ENCODE measurements at places on chromosomes 11 and 22.

- no peak for DNase-seq
Measured at GRCh38 chr11:47983464-47984397, 3.4 kb downstream of the PTPRJ start.

DNA sequence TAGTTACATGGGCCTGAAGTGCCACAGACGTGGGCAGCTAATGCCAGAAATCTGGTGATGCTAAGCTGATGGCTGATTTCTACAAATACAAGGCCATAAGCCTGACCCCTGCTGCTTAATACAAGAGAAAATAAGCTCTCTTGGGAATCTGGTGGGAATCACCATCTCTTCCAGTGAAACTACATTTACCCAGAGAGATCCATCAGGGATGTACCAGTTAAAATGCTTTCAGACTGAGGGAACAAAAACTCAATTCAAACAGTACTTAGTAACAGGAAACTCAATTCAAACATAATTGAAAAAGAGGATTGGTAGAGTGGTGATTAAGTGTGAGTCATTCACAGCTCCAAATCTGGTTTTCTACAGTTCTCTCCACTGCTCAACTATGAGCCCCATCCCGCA is 1.7 kb upstream of the CAVIN3 start:
- DNase-seq: peak; percentile 18

DNA sequence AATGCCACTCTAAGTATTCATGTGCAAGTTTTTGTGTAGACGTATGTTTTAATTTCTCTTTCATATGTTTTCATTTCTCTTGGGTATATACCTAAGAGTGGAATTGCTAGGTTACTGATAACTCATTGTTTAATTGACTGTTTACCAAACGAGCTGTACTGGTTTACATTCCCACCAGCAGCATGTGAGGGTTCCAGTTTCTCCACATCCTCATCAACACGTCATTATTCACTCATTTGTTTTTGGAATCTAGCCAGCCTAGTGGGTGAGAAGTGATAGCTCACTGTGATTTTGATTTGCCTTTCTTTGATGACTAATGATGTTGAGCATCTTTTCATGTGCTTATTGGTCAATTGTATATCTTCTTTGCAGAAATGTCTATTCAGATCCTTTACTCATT is 4.0 kb downstream of the ANKRD13D start:
- no peak for DNase-seq

GRCh38 chr11:25483915-25484635 is 847.9 kb upstream of the ANO3 start:
- peak; percentile 14 for DNase-seq

DNA sequence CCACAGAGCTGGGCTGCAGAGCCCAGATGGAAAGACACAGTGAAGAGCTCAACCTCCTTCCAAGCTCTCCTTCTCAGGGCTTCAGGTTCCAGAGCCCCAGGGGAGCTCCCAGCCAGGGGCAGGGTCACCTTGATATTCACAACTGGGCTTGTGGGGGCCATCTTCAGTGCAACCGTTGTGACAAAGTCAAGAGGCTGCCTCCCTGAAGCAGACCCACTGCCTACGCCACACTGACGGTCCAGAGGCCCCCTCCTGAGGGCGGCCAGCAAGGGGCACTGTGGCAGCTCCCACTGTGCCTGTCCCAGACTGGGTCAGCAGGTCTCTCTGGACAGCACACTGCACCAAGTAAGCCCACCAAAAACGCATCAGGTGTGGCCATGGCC is 84.1 kb downstream of the DGCR2 start:
- DNase-seq: no peak

DNA sequence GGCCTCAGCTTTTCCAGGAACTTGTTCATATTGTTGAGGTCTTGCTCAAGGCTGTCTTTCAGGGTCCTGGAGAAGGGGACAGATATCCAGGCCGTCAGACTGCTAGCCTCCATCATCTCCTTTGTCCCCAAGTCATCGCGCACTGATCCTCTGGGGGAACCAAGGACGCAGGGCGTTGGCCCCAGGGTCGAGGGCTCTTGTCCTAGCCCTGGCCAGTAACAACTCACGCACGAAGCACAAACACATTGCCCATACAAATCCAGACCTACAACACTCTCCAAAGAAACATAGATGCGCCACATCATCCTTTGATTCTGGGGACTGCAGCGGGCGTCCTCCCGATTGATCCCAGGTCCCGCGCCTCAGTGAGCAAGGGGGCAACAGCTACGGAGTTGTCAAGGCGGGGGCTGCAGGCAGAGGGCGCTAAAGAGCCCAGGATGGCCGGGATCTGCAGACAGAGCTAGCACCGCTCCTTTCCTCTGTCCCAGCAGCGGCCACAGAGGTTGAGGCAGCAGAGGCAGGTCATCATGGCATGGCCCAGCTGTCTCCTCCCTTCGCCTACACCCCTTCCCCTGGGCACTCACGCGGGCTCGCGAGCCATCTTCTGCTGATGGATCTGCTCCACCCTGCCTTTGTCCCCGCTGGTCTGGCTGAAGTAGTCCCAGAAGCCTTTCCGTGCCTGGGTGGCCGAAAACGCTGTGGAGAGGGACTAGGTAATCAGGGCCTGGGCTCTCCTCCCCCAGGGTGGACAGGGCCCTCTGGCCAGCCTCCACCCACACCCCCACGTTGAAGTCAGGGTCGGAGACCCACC is 472 bp downstream of the APOA5 start:
- peak; percentile 92 for DNase-seq

GRCh38 chr22:46578251-46578823 is 40.9 kb upstream of the CELSR1 start:
- no peak for DNase-seq

DNA sequence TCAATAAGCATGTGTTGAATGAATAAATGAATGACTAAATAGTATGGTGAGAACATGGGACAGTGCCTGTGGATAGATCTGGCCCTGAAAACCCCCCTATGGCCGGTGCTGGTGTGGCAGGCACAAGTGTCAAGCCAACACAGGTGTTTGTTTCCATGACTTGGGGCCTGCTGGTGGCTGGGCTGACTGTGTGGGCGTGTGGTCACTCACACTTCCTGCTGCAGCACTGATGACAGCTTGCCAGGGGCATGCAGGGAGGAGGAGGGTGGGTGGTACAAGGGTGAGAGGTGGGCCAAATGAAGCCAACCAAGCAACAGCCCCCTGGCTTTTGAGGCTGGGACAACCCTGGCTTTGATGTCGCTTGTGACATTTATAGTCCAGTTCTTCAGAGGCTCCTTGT is 30.3 kb upstream of the ABCC8 start:
- no peak for DNase-seq

- DNase-seq: no peak
Measured at GRCh38 chr22:41813726-41814410, 13.4 kb downstream of the CCDC134 start.

GRCh38 chr11:41320238-41320637 is 139.2 kb downstream of the LRRC4C start:
- DNase-seq: no peak

GRCh38 chr22:38429499-38430068 is 25.4 kb downstream of the KCNJ4 start:
- DNase-seq: peak; percentile 76

- no peak for DNase-seq
Measured at GRCh38 chr11:29989174-29989970, 27.5 kb downstream of the KCNA4 start.

- no peak for DNase-seq
Measured at GRCh38 chr22:22890085-22890484, 2.5 kb downstream of the IGLL5 start.

DNA sequence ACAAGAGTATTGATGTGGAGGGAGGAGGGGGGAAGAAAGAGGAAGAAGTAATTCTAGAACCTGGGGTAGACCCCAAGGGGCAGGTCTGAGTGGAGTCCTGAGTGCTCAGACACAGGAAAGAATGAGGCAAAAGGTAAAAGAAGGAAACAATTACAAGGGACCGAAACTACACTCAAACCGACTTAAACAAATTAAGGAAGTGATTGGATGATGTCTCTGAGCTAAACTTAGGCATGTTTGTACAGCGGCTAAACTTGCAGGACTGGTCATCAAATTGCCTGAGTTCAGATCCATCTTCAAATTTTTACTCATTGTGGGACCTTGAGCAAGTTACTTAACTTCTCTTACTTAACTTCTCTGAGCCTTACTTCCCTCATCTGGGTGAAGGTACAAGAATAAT is 86.3 kb upstream of the LRRC55 start:
- peak; percentile 21 for DNase-seq

GRCh38 chr11:130428316-130429119 is at the start of gene ADAMTS8:
Gene ADAMTS8 (minus strand): TSS chr11:130428609. CDS start chr11:130428286, 323 bp downstream.
- DNase-seq: peak; percentile 58

- DNase-seq: peak; percentile 90
Measured at GRCh38 chr11:71080239-71081097, 171.9 kb downstream of the SHANK2 start.

GRCh38 chr11:57982776-57983175 is 40.9 kb upstream of the OR9Q1 start:
- DNase-seq: peak; percentile 50

- DNase-seq: peak; percentile 27
Measured at GRCh38 chr11:76256448-76256847, 50.1 kb upstream of the WNT11 start.

DNA sequence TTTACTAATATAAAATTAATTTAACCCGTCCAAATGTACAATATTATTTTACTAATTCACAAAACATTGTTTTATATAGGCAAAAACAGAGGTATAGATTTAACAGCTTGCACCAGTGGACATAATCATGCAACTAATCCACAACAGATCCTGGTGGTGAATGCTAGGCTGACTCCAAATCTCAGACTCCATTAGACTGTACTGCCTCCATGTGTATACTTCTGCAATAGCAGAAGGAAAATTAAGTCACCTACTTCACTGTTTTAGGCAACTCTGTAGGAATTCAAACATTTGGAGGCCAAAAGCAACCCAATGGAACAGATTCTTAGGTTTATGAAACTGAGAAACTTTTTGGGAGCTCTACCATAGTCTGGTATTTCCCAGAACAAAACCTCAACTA is 30.0 kb upstream of the RAB39A start:
- peak; percentile 5 for DNase-seq

DNA sequence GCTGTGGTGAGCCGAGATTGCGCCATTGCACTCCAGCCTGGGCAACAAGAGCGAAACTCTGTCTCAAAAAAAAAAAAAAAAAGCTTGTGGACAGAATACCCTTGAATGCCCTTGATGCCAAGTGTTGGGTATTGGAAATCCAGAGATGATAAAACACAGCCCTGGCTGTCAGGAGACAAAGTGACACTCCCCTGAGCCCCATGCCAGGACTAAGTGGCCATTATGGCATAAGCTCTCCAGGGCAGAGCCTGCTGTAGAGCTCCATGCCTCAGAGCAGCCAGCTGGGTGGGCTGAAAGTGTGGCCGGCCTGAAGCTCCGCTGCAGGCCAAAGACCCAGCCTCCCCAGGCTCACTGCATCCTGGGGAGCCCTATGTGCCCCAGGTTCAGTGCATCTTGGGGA is 4.9 kb downstream of the RNF215 start:
- DNase-seq: no peak

DNA sequence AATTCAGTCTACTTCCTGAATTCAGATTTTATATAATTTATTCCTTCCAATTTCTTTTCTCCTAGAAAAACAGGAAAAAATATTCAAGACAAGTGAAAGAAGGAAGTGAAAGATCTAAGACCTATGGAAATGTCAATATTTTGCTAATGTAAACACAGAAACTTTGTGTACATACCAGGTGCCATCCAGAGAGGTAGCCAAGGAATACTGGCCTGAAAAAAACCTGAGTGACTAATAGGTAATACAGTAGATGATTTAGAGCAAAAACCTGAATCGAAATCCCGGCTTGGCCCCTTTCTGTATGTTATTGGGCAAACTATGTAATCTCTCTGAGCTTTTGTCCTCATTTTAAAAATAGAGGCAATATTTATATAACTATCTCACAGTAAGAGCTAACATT is 59.2 kb upstream of the FSHB start:
- DNase-seq: no peak

GRCh38 chr22:22181341-22181850 is 63.2 kb upstream of the VPREB1 start:
- DNase-seq: no peak

- peak; percentile 56 for DNase-seq
Measured at GRCh38 chr11:105929084-105929955, 92.7 kb downstream of the MSANTD4 start.

GRCh38 chr22:40975366-40975765 is 24.2 kb downstream of the RBX1 start:
- peak; percentile 17 for DNase-seq

GRCh38 chr11:106389101-106389500 is 311.6 kb downstream of the AASDHPPT start:
- no peak for DNase-seq

GRCh38 chr11:78572394-78572793 is 2.3 kb downstream of the NARS2 start:
- no peak for DNase-seq

- no peak for DNase-seq
Measured at GRCh38 chr11:70183483-70184176, 19.5 kb upstream of the FADD start.

- DNase-seq: no peak
Measured at GRCh38 chr11:77111277-77111676, 8.6 kb downstream of the OMP start.

DNA sequence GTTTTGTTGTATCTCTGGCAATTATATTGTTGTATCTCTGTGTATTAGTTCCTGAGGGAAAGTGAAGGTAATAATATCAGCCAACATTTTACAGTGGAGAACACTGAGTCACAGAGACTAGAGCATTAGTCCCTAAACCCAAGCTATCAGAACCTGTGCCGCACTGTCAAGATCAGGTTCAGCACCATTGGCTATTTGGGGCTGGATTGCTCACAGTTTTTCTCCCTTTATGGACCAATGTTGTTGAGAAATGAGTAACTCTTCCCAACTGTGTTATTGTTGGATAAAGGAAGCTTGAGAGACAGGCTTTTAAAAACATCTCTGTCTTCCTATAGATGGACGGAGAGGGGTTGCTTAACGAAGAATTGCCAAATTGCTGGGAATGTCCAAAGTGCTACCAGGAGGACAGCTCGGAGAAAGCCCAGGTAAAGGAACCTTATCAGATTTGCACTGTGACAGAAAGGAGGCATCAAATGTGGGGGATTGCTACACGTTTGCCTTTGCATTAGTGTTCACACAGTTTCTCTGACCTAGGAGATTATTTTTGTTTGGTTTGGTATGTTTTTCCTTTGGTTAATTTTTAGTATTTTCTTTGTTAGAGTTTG is 18.2 kb upstream of the GRK2 start:
- no peak for DNase-seq

DNA sequence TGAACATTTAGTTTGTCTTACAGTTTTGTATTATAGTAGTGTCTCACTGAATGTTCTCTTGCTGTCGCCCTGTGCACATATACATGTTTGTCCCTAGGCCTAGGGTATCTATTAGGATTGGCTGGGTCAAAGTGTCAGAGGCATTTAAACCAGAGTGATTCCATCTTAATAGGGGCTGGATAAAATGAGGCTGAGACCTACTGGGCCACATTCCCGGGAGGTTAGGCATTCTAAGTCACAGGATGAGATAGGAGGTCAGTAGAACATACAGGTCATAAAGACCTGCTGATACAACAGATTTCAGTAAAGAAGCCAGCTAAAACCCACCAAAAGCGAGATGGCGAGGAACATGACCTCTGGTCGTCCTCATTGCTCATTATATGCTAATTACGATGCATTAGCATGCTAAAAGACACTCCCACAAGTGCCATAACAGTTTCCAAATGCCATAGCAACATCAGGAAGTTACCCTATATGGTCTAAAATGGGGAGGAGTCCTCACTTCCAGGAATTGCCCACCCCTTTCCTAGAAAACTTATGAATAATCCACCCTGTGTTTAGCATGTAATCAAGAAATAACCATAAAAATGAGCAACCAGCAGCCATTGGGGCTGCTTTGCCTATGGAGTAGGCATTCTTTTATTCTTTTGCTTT is 82.6 kb downstream of the LDLRAD3 start:
- no peak for DNase-seq

GRCh38 chr11:114277637-114278341 is 18.4 kb upstream of the NNMT start:
- no peak for DNase-seq

Data from eye (tissue), 1 donor.